ENCODE measurements at places on chromosomes 3 and 15.

- no peak for DNase-seq
Observed at GRCh38 chr3:141915766-141916165, 39.3 kb downstream of the ATP1B3 start.

DNA sequence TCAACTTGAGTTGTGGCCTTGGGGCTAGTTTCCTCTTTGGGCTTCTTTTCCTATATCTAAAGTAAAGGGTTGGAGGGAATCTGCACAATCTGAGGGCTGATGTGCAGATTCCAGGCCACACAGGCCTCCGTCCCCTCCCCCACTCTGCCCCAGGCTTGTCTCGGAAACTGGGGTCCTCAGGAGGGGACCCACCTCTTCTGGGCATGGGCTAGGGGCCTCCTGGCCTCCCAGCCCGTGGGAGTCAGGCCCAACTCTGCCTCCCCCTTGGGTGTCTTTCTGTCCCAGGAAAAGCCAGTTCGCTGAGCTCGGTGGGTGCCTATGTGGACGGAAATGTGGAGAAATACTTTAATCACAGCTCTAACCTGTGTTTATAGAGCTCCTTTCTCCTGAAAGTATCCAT lies 4.8 kb downstream of the SMAD6 start:
- no peak for DNase-seq

DNA sequence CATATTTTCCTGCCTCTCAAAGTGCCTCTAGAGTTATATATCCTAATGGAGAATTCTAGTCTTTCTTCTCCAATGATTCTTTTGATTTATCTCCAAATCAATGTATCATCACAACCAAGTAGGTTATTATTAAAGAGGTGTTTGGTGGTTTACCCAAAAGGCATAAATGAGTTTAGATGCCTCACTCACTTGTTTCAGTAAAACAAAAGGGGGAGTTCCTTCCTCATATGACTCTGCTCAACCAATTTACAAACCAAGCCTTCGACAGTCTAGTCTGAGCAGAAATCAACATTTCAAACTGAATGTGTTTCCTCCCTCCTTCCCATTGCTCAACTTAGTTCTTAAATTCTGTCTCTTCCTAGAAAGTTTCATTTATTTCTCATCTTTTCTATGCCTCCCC lies 116.5 kb downstream of the TNIK start:
- no peak for DNase-seq

DNA sequence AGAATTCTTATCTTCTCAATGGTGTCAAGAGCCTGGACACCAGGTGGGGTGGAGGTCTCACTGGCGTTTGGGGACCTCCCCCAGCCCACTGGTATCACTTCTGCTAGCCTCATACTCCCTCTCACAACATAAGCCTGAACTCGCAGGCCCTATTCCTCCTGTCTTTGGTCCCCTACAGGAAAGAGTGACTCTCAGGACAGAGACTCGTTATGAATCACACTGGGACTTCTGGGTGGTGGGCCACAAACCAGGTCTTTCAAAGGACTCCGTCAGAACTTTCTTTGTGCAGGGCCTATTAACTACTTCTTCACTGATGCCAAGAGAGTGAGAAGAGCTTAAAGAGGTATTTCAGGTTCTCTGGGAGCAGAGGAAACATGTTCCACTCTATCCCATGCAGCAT lies 100.4 kb downstream of the WDR76 start:
- DNase-seq, result no peak

DNA sequence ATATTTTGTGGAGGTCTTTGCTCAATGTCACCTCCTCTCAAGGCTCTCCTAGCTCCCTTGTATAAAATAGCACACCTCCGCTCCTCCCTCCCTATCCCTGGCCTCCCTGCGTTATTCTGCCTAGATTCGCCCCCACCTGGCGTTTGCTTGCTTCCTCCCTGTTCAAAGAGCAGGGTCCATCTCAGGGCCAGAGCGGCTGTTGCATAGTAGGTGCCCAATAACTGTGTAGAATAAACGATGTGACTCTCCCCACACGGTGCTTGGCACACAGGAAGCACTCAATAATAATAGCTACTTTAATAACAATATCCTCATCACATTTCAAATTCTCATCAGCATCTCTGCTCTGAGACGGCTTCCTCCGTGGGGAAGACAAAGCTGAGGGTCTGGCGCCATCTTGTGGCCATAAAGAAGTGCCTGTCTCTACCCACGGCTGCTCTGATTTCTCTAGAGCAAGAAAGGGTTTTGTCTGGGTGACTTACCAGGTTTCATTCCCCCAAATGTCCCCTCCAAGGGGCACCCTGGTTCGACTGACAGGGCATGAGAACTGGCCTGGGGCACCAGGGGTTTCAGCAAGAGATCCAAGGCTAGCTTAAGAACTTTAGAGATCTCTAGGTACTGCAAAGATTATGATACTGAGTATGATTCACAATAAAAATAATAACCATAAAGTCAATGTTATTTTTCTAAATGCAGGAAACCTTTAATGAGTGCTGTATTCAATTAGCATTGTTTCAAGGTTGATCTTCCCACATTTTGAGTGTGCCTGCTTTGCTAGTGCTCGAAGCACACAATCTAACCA lies 16.1 kb downstream of the CD276 start:
- DNase-seq, result peak; percentile 81

GRCh38 chr15:99925661-99926461 lies 192.6 kb upstream of the LYSMD4 start:
- DNase-seq, result peak; percentile 74

DNA sequence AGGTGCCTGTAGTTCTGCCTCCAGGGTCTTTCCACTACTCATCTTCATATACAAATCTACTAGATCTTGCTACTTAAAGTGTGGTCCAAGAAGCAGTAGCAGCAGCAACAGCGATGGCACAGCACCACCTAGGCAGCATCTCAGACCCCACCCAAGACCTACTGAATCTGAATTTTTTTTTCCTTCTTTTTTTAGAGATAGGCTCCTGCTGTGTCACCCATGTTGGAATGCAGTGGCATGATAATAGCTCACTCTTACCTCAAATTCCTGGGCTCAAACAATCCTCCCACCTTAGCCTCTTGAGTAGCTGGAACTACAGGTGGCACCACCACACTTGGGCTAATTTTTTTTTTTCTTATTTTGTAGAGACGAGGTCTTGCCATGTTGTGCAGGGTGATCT lies 346.7 kb upstream of the TGFBR2 start:
- no peak for DNase-seq

All from stimulated activated CD4-positive, alpha-beta T cell treated with anti-CD3 and anti-CD28 coated beads, Interleukin-15, amount 100 ng/mL, for 24 hours (primary cell).